ENCODE measurements at places on chromosomes 2 and 18.
A peak's percentile ranks its signal among the peaks of the same experiment; 100 is the strongest.

GRCh38 chr18:46190667-46191066 lies 86.5 kb downstream of the HAUS1 start:
- no peak for DNase-seq

DNA sequence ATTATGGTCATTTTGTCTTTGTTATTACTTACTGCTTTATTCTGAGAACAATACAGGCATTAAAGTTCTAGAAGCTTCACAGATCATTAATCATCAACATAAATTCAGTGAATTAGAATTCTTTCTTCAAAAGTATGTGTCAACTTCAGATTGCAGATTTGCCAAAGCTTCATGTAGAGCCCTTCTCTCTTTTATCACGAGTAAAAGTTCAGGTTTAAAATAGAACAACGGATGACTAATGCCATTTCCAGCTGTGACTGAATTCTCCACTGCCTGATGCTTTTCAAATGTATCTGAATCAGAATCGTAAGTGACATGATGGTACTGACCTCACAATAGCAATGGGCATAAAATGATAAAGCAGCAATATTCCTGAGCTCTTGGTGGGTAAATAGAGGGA lies 116.0 kb downstream of the ABCA12 start:
- DNase-seq, result peak; percentile 57

- no peak for DNase-seq
These were observed 150.4 kb upstream of the NXPH2 start for GRCh38 chr2:138930571-138930970.

- DNase-seq, result no peak
These were observed 181.9 kb downstream of the TNS1 start for GRCh38 chr2:217820904-217821303.

GRCh38 chr2:227006189-227006897 lies 157.7 kb downstream of the COL4A4 start:
- no peak for DNase-seq

Data from adipocyte (in vitro differentiated cells).